ENCODE measurements at places on chromosomes 7 and 10.
A peak's percentile ranks its signal among the peaks of the same experiment; 100 is the strongest.

DNA sequence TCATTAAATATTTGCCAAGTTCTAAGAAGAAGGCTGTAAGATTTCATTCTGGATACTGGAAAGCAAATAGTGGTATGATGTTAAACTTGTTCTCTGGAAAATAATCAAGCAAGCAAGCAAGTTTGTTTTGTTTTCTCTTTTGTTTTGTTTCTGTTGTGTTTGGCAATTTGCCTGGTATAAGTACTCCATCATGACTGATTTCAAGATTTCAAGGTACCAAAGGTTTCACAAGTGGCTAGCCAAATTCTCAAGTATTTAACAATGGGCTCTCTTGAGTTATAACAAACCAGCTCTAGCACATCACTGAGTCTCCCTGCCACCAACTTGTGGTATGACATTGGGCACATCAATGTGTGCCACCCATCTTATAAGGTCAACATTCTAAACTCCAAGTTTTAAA is 151.7 kb upstream of the IGFBP3 start:
- no peak for DNase-seq

DNA sequence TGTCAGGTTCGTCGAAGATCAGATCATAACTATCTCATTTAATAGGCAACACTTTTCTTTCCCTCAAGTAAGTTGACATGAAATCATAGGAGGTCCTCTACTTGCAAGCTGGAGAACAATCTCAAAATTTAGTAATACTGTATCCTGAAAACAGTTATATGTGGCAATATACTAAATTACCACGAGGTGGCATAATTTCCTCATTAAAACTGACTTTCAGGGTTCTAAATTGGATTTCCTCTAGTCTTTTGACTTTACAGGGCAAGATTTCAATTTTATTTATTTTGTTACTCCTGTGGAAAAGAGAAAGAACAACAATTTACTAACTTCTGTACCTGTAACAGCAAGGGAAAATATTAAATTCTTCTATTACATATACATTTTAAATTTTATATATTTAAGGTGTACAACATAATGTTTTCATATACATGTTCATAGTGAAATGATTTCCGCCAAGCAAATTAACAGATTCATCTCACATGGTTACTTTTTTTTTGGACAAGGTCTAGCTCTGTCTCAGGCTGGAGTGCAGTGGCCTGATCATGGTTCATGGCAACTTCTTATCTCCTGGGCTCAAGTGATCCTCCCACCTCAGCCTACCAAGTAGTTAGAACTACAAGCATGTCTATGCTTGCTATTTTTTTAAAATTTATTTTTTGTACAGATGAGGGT is 53.4 kb upstream of the CYP2C18 start:
- no peak for DNase-seq

GRCh38 chr7:101233907-101234547 is 3.6 kb downstream of the CLDN15 start:
- DNase-seq = no peak

DNA sequence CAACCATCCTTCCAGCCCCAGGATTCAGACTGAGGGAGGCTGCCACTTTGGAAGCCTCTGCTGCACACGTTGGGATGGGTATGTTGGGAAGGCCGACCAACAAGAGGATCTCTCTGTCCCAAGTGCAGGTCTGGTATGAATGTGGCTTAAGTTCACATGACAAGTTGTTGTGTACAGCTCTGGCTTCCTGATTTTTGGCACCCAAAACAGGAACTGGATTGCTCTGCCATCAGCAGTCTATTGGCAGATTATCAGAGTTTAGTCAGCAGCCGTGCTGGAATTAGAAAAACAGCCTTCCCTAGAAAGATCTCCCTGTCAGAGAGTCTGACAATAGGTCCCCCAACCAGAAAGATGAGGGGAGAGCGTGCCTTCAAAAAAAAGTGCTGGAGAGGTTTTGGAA is 66.9 kb downstream of the GOLGA7B start:
- peak; percentile 51 for DNase-seq

DNA sequence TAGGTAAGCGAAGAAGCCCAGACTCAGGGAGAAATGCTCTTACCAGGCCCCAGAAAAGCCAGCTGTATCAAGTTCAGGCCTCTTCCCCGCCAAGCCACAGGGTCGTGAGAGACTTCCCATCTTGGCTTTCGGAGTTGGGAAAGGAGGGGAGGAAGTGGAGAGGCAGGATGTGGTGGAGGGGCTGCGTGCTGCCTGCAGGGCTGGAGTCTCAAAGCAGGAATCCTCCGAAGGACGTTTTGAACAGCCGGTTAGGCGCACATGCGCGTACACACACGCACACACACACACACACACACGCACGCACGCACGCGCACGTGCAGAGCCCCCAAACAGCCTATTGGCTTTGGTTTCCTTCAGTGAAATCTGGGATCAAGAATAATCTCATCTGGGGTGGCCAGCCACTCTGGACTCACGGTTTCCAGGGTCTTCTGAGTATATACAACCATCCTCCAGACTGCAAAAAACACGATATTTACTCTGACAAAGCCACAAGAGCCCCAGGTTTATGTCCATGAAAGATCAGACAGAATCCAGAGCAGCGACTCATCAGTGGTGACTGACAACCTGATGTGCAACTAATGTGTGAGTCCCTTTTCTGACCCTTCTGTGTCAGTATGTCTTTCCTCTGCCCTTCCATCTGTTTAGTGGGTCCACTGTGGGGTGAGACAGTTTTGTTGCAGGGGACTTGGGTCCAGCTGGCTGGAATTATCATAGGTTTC is 115.0 kb upstream of the ZNF438 start:
- DNase-seq = no peak

DNA sequence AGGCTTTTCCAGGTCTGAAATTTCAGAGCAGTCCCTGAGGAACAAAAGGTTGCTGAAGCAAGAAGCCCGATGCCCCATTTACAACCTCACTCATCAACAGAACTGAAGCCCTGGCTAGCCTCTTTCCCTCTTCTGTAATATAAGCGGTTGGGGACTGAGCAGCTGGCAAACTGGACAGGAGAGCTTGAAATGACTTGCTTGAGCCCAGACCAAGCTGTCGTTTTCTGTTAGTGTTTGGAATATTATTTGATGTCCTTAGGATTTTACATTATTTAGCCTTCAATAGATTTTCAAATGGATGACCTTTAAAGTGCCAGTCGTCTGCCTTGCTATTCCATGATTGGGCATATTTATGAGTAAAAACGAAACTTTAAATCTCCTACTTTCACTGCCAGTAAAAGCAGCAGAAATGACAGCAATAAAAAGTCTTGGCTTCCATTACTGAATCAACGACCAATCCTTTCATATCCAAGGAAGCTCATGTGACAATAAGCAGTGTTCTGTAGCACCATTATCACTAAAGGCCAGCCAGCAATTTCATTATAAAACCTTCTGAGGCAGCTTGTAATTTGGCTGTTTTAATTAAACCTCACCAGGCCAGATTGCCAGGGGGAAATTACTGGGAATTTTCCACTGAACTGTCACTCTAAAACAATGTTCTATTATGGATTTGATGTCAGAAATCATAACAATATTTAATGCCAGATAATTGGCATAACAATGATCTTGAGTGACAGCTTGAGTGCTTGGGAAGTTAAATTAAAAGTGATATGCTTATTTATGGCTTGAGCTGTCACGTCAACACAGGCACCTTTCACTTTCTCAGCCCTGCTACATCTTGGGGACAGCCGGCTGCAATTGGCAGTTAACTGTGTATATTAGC is 85.9 kb downstream of the LSMEM1 start:
- peak; percentile 1 for DNase-seq

DNA sequence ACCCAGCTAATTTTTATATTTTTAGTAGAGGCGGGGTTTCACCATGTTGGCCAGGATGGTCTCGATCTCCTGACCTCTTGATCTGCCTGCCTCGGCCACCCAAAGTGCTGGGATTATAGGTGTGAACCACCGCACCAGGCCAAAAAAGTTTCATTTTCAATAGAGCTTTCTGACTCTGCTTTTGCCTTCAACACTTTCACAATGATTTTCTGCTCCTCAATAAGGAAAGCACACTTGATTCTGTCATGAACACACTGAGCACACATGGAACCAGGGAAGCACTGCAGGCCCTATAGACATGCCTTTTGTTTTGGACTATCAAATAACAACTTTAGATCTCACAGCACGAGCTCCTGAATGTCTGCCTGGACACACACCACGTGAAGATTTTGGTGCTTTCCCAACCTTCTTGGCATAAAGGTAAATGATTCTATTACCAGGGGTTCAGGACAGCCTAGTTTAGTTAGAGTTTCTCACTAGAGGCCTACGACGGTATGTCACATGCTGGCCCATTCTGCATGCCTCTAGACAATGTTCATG is 8.0 kb downstream of the RRP12 start:
- no peak for DNase-seq

GRCh38 chr10:131035779-131036178 is 275.7 kb downstream of the TCERG1L start:
- no peak for DNase-seq

- DNase-seq = no peak
Observed at GRCh38 chr7:79653136-79653631, 199.7 kb upstream of the MAGI2 start.

GRCh38 chr7:93228302-93228701 is 2.0 kb upstream of the HEPACAM2 start:
- DNase-seq = peak; percentile 54

GRCh38 chr10:104406715-104407650 is 53.4 kb downstream of the CFAP58 start:
- no peak for DNase-seq

DNA sequence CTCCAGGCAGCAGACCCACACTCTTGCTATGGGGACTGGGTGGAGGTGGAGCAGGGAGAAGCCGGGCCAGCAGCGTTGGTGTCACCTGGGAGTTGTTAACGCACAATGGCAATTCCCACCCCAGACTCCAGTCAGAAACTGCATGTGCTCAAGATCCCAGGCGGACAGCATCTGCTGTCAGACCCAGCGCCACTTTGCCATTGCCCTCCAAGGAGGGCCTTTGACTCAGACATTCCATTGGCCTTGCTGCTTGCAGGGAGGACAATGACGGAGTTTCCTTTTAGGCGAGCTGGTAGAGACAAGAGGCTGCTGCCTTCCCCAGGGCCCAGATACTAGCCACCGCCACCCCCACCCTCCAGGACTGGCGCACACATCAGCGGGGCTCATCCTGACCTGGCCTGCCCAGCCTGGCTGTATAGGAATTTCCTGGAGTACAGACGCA is 34.5 kb downstream of the ZNF775 start:
- no peak for DNase-seq

- no peak for DNase-seq
Observed at GRCh38 chr7:92735707-92736106, 100.7 kb downstream of the CDK6 start.

- DNase-seq = no peak
Observed at GRCh38 chr7:54992871-54993475, 25.8 kb upstream of the EGFR start.

- no peak for DNase-seq
Observed at GRCh38 chr10:33709008-33709753, 374.7 kb upstream of the NRP1 start.

GRCh38 chr10:71850021-71850742 is 869 bp downstream of the PSAP start:
- DNase-seq = no peak

- DNase-seq = no peak
Observed at GRCh38 chr7:28643584-28644340, 231.4 kb downstream of the CREB5 start.

DNA sequence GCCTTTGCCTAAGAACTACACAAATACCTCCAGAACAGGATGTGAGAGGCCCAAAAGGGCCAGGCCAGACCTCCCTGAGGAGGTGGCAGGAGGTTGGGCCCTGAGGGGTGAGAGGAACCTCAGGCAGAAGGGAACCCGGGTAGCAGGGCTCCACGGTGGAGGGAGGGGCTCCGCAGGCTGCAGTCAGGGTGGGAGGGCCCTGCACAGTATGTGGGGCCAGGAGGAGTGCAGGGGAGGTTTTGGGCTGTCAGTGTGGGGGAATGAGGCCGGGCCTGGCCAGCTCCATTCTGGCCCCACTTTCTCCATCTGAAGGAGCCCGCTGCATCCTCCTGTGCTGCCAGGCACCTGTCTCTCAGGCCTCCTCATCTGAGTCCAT is 25.9 kb downstream of the DNAJB12 start:
- no peak for DNase-seq

GRCh38 chr7:78734626-78735025 is 718.8 kb downstream of the MAGI2 start:
- no peak for DNase-seq

- DNase-seq = no peak
Observed at GRCh38 chr7:5248201-5248885, 34.4 kb upstream of the SLC29A4 start.

DNA sequence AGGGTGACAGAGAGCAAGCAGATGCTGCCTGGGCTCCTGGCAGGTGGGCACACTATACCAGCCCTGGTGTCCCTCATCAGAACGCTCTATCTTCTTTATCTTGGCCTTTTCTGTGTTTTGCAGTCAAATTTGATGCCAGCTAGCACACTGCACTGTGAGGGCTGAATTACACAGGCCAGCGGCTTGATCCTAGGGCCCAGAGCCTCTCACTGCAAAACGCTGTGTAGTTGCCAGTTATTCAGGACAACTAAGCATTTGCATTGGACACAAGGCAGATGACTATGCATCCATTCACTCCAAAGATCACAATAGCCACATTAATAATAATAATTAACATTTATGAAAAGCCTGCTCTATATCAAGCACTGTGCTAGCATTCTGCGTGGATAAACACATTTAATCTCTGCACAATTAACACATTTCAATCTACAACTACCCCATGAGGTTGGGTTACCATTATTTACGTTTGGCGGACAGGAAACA is 100.3 kb downstream of the PAXIP1 start:
- DNase-seq = peak; percentile 58

DNA sequence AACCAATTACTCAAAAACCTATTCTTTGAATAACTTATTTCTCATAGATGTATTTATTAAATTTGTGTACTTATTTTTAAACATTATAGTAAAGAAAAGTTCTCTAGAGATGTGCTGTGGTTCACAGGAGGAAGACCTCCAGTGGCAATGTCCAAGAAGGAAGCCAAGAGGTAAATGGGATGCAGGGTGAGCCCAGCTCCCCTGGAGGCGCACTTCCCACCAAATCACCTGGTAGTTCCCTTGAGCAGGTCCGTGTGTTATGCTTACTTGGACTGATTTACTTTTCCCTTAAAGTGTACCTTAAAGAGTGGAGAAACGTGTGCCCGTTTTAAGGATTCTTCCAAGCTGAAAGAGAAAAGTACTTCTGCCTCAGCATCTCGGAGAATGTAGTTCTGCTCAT is 55.3 kb downstream of the PAXIP1 start:
- DNase-seq = no peak

DNA sequence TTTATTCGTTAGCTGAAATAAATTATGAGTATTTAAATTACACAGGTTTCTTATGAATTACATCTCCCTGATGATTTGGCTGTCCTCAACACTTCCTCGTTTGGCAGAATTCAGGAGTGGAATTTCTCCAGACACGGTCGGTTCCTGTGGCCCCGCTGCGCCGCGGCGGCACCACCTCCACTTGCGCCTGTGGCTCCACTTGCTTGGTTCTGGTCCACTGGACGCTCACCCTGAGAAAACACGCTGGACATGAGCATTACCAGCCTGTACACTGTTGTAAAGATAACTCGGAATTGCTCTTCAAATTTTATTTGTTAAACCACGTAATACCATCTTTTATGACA is 85.3 kb downstream of the ZNF33B start:
- DNase-seq = no peak

GRCh38 chr10:124628676-124629021 is 115.5 kb downstream of the FAM53B start:
- DNase-seq = no peak

GRCh38 chr7:106524690-106525059 is 136.3 kb downstream of the CCDC71L start:
- no peak for DNase-seq
